ENCODE measurements at places on chromosomes 5 and 9.

DNA sequence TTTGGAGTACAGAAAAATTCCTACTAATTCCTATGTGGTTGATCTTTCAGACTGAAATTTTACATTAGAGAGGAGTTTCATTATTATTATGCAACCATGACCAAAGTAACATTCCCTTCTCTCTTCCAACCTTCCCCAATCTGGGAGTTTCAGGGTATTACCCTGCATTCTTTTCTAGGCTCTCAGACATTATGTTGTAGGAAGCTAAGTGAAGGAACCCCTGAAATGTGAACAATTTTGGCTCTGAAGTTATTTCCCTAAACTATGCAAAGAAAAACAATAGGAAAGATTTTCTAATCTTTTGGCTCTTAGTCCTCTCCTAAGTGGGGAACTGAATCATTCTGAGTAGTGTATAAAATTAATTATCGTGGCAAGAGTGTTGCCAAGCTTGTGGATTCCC lies 63.3 kb upstream of the ZFAND5 start:
- DNase-seq = peak; percentile 95

- DNase-seq = no peak
These were observed 2.2 kb downstream of the ADGRV1 start for GRCh38 chr5:90560771-90561170.

DNA sequence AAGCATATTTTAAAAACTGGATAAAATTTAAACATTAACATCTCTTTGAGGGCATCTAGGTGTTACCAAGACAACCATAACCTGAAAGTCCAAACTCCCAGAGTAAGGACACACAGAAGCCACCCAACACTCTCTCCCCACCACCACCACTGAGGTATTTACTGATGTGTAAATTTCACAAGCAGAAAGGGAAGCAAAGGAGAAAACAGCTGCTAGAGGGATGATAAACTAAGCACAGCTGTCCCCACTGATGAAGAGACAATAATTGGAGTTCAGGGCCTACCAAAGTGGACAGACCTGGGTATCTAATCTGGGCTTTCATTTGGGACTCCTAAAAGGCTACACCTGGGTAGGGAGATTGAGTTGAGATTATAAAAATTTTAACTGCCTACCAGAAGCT lies 63.6 kb downstream of the FRMD3 start:
- DNase-seq = no peak

DNA sequence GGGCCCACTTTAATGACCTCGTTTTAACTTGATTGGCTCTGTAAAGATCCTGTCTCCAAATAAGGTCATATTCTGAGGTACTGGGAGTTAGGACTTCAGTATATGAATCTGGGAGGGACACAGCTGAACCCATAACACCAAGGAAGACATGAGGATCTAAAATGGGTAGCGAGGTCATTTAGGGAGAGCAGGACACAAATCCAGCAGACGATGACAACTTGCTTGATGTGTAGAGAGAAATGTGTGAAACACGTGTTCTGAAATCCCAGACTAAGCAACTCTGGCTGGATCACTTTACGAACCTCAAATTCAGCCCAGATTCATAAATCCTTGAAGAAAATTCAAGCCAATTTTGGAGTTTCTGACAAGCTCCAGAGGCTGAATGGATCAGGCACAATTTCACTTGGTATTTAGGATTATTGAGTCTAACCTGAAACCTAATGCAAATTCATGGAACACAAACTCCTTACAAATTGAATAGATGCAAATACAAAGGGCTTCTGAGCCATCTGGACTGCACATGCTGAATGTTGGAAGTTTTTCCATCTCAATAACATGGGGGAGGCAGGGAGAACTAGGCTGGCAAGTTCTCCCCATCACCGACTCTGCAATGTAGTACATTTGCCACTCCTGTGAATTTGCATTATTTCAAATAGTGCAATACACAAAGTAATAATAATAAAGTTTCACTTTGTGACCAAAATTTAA lies 74.0 kb upstream of the SLC30A5 start:
- DNase-seq = no peak

GRCh38 chr5:132305420-132305819 lies 11.2 kb downstream of the SLC22A4 start:
- DNase-seq = no peak

- DNase-seq = no peak
These were observed 25.3 kb downstream of the NTNG2 start for GRCh38 chr9:132187121-132187620.

DNA sequence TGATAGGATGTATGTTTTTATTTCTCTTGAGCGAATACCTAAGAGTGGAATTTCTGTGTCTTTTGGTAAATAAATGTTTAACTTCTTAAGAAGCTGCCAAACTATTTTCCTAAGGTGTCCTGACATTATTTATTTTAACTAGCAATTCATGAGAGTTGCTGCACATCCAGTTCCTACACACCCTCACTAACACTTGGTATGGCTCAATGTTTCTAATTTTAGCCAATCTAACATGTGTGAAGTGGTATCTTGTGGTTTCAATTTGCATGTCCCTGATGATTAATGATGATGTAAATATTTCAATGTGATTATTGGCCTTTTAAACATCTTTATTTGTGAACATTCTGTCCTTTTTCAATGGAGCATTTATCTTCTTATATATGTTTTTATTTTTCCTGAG lies 2095.5 kb upstream of the C9orf72 start:
- DNase-seq = peak; percentile 41

- peak; percentile 48 for DNase-seq
These were observed 13.8 kb upstream of the PLEKHG4B start for GRCh38 chr5:77957-78804.

DNA sequence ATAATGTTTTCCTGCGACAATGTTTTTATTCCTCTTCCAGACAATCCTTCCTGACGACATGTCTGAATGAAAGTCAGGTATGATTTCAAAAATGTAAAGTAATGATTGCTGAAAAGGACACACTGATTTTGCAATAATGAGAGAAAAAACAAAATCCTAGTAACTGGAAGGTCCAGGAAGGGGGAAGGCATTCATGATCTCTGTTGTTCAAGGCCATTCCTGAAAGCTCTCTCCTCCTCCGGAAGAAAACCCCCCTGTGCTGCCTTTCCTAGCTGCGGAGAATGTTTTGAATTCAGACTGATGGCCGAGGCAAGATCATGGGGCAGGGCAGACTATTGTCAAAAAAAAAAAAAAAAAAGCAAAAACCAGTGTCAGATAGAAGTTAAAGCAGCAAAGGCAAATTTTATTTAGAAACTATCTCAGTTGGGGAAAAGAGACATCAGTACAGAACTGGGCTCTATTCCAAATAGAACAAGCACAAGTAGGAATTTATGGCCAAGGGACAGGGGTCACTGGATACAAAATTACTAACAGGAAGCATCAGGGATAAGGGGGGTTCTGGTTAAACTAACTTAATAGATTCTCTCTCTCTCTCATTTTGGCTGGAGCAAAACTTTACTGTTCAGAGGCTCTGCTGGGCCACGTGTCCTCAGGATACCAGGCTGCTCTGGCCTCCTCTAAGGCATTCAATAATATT lies 36.5 kb upstream of the CTSV start:
- no peak for DNase-seq

GRCh38 chr5:84274585-84275468 lies 109.9 kb downstream of the EDIL3 start:
- DNase-seq = peak; percentile 41

- peak; percentile 78 for DNase-seq
These were observed 33.5 kb upstream of the EBF1 start for GRCh38 chr5:159133041-159133741.

DNA sequence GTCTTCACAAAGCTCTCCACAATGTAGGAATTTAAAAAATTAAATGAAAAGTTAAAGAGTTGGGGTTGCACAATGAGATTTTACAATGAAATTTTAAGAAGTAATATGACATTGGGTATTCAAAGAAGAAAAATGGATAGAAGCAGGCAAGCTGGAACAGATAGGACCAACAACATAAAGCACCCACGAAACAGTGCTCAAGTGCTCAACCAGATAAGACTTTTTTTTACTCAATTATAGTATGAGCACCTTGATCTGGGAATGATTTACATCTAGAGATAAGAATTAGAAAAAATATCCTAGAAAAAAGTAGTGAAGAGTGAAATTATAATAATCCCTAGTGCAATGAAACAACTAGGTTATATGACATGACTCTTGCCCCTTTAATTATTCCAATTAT lies 1670.1 kb upstream of the ACO1 start:
- no peak for DNase-seq

DNA sequence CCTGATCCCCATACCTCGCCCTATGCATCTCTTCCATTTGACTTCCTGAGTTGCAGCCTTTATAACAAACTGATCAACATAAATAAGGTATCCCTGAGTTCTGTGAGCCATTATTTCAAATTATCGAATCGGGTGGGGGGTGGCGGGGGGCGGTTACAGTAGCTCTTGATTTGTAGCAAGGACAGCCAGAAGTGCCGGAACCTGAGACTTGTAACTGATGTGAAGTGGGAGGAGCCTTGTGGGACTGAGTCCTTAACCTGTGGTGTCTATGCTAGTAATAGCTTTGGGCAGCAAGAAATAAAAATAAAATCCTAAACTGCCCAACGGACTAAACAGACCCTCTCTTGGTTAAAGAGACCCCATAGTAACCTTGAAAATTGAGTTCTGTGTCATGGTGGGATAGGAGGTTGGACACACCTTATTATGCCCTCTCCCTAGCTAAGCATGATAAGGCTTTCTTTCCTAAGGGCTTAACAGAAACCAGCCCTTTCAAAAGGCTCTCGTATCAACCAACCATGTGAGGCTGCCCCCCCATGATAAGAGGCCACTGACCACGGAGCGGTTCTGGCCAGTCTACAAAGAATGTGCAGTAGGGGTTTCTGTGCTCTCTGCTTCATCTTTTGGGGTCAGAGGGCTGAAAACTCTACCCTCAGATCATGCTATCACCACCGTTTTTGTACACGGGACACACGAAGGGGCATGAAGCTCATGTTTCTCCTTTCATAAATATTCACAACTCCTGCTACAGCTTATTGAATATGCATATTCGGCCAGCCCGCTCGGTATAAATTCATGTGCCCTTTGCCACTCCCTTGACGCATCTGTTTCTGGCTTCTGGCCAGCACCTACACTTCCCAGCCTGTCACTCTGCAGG lies 39.5 kb upstream of the IQGAP2 start:
- DNase-seq = no peak

- DNase-seq = no peak
These were observed 75.6 kb downstream of the CRB2 start for GRCh38 chr9:123431581-123431980.

DNA sequence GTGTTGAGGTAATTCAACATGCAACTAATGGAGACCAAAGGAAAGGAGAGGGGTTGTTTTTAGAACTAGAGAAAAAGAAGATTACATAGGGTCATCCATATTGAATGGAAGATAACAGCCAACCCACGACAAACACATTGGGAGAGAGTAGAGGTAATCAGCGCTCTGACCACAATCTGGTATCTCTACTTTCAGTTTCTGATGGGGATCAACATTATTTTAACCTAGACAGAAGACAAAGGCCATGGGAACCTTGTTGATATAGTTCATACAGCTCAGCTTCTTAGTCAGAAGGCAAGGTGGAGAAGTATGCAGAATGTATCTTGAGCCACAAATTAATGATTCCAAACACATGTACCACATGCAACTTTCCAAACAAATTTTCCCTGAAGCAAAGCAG lies 537.1 kb upstream of the ST8SIA4 start:
- DNase-seq = no peak

DNA sequence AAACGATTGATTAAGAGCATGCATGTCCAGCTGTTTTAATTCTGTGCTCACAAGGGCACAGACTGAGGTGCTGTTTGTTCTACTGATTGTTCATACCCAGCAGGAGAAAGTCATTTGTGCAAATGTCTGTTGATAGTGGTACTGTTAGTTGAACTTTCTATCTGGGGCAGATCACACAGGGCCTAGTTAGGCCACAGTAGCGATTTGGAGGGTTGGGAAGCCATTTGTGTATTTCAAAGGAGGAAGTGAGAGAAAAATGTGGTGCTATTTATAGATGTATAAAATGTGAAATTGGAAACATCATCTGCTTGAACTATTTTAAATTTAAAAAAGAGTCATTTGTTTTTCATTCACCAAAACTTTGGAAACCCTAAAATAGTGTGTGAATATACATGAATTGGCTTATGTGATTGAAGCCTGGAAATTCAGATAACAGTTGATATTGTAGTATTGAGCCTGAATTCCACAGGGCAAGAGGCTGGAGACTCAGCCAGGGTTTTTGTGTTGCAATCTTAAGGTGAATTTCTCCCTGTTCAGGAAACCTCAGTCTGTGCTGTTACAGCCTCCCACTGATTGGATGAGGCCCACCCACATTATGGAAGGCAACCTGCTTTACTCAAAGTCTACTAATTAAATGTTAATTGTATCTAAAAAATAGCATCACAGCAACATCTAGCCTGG lies 162.0 kb upstream of the CDKN2B start:
- no peak for DNase-seq

DNA sequence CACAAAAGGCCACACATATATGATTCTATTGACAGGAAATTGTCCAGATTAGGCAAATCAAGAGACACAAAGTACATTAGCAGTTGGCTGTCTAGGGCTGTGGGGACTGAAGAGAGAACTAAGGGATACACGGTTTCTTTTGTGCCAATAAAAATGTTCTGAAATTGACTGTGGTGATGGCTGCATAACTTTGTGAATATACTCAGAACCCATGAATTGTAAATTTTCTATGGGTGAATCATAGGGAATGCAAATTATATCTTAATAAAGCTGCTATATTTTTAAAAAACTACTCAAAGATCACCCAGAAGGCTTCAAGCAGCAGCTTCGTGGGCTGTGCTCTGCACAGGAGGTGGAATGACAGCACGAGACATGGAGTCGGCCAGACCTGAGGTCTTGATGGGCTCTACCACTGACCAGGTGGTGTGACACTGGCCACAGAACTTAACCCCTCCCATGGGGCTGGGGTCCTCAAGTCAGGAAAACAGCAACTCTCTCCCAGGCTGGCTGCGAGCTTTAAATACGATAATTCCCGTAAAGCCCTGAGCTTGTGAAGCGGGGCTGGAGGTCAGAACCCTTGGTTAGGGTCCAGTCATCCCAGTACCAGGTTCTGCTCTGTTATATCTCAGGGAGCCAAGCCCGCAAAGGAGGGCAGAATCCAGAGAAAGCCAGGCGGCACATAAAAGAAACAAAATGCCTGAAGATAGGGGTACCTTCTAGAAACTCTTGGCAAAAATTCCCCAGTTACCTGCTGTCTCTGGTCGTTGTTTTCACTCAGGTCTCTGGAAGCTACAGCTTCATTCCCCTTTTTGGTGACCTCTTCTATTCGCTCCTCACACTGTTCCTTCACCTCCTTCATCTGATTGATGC lies 59.1 kb downstream of the GOLM1 start:
- peak; percentile 70 for DNase-seq

DNA sequence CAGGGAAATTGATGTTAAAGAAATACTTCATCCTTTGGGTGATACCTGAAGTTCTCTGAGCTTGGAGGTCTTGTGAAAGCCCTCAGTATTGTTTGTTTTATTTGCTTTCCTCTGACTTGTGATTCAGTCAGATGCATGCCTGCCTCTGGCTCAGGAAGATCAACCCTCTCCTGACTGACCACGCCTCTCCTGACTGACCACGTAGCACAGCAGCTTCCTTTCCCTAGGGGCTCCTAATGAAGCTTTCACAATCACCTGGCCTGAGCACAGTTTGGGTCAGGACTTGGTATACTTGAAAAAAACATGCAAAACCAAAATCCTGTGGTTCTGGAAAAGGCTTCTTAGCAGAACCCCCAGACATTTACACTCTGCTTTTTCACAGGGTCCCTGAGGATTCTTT lies 3.8 kb downstream of the TGFBI start:
- DNase-seq = peak; percentile 80

GRCh38 chr5:175873088-175873454 lies 1.7 kb downstream of the CPLX2 start:
- no peak for DNase-seq

Measured in fibroblast of upper back skin (primary cell).